ENCODE measurements at places on chromosomes 5 and 9.
A peak's percentile ranks its signal among the peaks of the same experiment; 100 is the strongest.

DNA sequence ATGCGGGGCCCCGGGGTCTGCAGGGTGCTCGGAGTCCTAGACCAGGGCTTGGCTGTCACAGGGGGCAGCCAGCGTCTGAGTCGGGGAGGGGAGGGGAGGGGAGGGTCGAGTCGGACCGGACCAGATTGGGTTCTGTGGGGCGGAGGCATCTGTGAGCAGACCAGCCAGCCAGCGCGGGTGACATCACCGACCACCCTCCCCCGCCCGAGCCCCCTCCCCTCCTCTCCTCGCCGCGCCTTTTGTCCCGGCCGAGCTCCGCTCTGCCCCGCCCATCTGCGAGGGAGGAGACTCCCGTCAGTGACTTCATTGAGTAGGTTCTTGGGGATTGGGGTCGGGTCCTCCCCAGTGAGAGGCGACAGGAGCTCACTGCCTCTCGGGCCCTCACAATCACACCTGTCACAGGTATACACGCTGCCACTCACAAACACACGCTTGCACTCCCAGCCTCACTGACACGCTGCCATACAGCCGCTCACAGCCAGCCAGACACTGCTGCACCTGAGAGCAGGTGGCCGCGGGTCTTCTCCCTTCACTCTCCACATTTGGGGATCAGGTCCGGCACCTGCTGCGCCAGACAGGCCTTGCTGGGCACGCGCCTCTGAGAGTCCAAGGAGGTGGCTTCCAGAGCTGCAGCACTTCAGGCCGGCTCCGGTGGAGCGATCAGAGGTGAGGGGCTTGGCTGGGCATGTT is 546 bp downstream of the DNAJB5 start:
- DNase-seq, result peak; percentile 55

GRCh38 chr5:98772415-98773213 is 849 bp upstream of the RGMB start:
- peak; percentile 90 for DNase-seq

DNA sequence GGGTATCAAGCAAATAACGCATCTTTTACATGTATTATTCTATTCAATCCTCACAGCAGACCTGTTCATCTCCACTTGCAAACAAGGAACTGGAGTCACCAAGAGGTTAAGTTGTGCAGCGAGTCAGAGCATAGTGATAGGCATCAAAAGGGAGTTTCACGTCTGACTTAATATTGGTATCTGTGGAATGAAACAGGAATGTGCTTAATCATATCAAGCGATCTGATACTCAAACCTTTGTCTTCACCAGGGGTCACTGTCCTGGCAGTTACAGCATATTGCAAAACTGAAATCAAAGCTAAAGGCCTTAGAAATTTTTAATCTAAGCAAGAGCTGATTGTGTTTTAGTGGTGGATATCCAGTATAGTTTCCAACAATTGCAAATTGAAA is 271.6 kb downstream of the PLK2 start:
- no peak for DNase-seq

DNA sequence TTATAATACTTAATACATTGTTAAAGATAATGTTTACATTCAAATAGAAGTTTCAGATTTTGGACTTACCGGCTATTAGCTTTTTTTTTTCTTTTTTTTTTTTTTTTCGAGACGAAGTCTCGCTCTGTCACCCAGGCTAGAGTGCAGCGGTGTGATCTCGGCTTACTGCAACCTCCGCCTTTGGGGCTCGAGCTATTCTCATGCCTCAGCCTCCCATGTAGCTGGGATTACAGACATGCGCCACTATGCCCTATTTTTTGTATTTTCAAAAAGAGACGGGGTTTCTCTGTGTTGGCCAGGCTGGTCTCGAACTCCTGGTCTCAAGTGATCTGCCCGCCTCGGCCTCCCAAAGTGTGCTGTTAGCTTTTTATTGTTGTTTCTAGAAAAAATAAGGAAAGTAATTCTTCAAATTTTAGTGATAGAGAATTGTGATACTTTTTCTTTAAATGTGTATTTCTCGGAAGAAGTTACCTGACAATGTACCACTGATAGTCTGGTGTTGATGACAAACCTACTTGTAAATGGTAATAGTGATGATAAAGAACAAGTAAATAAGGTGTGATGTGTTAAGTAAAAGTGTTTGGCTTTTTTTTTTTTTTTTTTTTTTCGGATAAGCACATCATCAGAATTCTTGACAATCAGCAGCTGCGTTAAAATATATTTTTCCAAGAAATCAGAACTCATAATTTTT is 2.7 kb downstream of the CDC42SE2 start:
- DNase-seq, result no peak

All from COR-L47 (cell line).